ENCODE measurements at places on chromosomes 7 and 10. TPM values are rescaled to one million over a fixed set of nuclear protein-coding genes. Genes with fewer than 3 reads are reported as not detected.

The RALA gene
- total RNA-seq = 7.5 TPM

The IRF5 gene
- 15.3 TPM for total RNA-seq

The POP7 gene
- 154 TPM for total RNA-seq

The SCART1 gene
- total RNA-seq = 2.4 TPM

GRCh38 chr7:103888603-103889153 lies 100.8 kb downstream of the RELN start:
- no peak overlapping the region for H3K4me3 ChIP-seq
- no peaks in the 10 kb centered on the region for H3K27me3 ChIP-seq
- H3K27ac ChIP-seq = no peak overlapping the region
- no peak for DNase-seq
- peaks cover 8% of the 10 kb centered on the region for H3K4me1 ChIP-seq

DNA sequence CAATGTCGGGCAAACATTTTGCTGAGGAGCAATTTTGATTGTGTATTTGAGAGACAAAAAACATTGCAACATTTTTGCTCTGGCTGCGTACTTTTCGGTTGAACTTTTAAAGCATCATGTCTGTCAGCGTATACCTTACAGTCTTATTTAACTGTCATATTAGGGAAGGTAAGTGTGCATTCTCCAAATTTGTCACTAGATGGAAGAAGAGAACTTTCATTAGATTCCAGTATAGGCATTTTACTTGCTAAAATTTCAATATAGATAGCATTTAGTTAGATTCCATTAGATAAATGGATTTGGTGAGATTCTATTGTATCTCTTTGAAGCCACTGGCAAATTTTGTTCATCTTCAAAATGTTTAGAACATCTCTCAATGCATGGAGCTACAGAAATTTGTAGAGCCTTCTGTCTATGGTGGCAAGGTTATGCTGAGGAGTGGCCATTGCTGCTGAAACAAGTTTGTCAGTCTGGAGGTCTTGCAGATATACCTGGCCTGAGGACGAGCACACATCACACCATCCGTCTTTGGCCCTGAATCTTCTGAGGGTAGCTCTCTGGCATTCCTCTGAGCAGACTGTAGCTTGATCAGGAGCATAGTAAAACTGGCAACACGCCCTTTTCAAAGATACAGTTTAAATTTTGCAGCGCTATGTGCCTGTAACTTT lies 437.5 kb upstream of the MBL2 start:
- H3K4me3 ChIP-seq = no peak overlapping the region

DNA sequence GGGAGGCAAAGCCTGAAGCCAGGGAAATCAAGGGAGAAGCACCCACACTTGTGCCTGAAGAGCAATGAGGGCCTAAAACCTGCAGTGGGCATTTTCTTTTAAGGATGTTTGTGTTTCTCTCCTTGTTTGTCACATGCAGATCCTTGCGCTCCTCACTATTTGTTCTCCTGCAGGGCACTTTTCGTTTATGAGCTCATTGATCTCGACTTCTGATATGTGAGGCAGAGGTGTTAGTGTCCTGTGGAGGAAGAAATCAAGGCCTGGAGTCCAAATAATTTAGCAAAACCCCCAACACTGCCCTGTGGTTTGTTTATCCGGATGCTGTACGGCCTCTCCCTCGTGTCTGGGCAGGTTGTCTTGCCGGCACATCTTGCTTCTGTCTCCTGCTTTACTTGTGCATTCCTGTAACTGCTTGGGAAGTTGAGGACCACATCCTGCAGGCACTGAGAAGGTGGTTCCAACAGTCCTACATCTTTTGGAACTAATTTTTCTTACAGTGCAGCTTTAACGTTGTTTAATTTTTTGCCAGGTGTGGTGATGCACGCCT lies 13.7 kb downstream of the UBE3C start:
- H3K4me1 ChIP-seq = no peaks in the 10 kb centered on the region
- peaks cover 4% of the 10 kb centered on the region for H3K36me3 ChIP-seq
- no peak overlapping the region for H3K4me3 ChIP-seq
- no peak for DNase-seq
- H3K27me3 ChIP-seq = no peaks in the 10 kb centered on the region
